ENCODE measurements at places on chromosomes 5 and 9.
A peak's percentile ranks its signal among the peaks of the same experiment; 100 is the strongest.

DNA sequence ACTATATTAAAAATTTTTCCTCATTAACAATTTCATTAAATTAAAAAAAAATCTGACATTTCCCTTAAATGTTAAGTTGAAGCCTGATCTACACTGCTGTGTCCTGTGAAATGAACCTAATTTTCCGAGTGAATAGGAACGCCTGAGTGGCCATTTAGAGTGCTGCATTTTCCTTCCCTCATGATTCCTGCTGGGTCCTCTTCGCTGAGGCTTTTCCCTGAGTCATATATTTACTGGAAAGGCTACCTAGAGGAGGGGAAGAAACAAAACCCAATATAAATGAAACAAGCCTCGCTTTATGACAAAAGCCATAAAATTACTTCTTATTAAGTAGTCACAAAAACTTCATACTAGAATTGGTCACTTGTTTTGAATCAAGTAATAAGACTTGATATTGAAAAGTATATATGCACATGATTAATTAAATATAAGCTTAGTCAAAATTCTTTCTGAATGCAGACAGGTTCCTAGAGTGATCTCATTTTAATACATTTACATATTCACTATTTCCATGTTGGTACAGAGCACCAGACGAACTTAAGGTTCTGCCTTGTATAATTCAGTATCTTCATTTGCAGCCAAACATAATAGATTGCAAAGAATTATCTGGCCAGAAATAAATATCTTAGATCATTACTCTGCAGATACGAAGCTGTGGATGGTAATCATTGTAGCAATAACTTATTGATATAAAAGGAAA is 6.3 kb upstream of the ISCA1 start:
- no peak for DNase-seq

DNA sequence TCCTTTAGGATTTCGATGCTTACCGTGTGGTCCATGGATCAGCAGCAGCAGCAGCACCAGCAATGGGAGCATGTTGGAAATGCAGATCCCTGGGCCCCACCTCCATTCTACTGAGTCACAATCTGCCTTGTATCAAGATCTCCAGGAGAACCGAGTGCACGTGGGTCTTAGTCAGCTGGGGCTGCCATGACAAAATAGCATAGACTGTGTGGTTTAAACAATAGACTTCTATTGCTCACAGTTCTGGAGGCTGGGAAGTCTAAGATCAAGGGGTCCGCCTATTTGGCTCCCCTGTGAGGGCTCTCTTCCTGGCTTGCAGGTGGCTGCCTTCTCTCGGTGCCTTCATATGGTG is 1.3 kb upstream of the PROP1 start:
- DNase-seq, result no peak

DNA sequence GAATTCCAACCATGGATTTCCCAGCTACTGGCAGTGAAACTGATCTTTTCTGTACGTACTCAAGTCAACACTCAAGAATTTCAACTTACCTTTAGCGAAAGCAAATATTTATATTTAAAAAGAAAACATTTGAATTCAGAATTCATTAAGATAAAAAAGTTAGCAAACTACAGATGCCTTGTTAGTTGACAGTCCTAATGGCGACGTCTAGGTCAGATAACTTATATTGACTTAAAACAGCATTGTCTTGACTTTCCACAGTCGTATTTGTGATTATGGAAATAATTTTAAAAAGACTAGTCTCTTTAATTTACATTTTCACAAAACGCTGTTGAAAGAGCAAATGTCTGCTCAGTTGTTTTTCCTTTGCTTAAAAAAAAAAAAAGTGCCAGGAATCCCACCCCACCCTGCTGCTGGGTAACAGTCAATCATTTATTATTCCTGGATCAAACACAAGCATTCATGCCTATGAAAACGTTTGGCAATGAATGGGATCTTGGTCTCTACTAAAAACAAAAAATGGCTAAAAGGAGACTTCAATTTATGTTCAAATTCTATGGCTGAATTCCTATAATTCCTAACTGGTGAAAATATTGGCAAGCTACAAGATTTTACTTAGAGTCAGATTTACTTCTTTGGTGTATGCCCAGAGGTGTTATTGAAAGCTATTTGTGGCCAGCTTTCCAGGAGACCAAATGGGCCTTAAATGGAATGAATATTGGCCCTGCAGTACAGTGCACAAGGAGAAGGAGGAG is 22.0 kb downstream of the OR2S2 start:
- peak; percentile 91 for DNase-seq

DNA sequence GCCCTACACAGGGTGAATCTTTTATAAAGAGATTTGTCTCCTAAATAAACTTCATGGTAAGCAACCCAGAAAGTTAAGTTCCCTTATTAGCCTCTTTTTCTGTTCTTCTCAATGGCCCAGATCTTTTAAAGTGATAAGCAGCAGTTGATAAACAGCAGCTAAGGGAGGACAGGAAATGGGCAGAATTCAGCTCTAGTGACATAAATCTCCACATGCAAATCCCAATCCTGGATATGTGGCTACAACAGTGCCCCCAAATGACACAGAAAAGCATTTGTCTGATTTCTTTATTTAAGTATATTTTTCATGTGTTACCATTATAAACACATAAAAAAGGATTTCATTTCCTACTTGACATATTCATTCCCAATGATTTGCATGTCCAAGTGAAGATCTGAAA is 199.0 kb downstream of the DTWD2 start:
- peak; percentile 17 for DNase-seq

- DNase-seq, result peak; percentile 18
Measured at GRCh38 chr5:67033880-67034651, 162.5 kb downstream of the CD180 start.

GRCh38 chr5:123087173-123088030 is 1.6 kb upstream of the PRDM6 start:
- DNase-seq, result no peak

- DNase-seq, result no peak
Measured at GRCh38 chr9:94936419-94936818, 209.9 kb downstream of the AOPEP start.

- DNase-seq, result no peak
Measured at GRCh38 chr5:144436007-144436406, 265.3 kb downstream of the KCTD16 start.

- DNase-seq, result peak; percentile 79
Measured at GRCh38 chr9:132857031-132857430, 21.1 kb downstream of the AK8 start.

GRCh38 chr5:73266176-73266738 is 93.3 kb downstream of the TMEM174 start:
- DNase-seq, result no peak

GRCh38 chr9:78239506-78239905 is 3.6 kb downstream of the CEP78 start:
- peak; percentile 6 for DNase-seq

DNA sequence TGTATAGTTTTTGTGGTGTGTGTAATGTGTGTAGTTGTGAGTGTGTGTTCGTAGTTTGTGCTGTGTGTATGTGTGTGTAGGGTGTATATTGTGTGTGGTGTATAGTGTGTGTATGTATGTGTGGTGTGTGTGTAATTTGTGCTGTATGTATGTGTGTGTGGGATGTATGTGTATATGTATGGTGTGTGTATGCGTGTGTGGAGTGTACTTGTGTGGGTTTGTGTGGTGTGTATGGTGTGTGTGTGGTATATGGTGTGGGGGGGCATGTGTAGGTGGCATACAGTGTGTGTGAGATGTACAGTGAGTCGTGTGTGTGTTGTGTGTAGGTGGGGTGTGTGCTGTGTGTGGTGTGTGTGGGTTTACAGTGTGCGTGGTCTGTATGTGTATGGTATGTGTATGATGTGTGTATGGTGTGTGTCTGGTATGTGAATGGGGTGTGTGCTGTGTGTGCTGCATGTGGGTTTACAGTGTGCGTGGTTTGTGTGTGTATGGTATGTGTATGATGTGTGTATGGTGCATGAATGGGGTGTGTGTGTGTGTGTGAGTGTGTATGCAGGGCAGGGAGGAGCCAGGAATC is 125.2 kb downstream of the GADD45G start:
- no peak for DNase-seq

- no peak for DNase-seq
Measured at GRCh38 chr9:98885575-98886295, 58.0 kb upstream of the COL15A1 start.

GRCh38 chr5:115480900-115481299 is 63.7 kb downstream of the FEM1C start:
- DNase-seq, result no peak

GRCh38 chr5:150847334-150847695 is 994 bp downstream of the IRGM start:
- DNase-seq, result no peak

DNA sequence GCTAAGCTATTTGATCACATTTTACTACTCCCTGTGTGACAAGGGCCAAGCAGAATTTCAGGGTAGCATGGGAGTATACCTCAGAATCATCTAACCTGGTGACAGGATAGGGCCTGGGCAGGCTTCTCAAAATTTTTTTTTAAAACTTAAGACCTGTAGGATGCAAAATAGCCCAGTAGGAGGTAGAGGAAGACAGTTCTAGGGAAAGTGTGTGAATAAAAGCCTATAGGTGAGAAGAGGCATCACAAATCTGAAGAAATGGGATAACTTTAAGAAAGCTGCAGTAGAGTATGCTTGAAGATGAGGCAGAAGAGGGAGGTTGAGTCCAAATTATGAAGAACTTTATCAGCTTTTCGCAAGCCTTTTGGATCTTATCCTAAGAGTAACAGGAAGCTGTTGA is 32.3 kb downstream of the CNTRL start:
- DNase-seq, result no peak

DNA sequence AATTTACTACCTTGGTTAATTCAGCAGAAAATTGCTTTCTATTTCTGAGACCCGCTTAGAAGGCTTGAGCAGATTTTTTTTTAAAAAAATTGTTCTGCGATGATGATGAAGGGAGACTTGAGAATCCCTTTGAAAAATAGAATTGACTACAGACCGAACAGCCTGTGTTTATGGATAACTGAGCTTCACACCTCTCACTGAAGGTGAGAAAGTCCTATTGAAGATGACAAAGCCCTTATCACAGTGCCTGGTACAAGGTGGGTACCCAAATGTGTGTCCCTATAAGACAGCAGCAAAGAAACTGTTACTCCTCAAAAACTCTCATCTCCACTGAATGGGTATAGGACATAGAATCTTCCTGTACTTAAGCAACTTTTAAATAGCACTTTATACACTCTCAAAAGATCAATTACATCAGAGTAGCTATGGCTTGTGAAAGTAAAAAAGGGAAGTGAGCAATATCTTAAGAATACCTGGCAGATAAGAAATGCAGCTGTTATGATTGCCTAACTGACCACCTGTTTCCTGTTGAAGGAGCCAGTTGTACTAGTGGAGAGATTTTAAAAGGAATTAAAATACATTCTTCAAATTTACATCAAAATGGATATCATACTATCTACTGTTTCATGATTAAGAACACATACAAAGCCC is 419.7 kb downstream of the CHSY3 start:
- peak; percentile 11 for DNase-seq

- no peak for DNase-seq
Measured at GRCh38 chr5:155679530-155679929, 647.4 kb upstream of the SGCD start.

GRCh38 chr9:4491626-4491975 is 1.3 kb downstream of the SLC1A1 start:
- DNase-seq, result no peak

GRCh38 chr5:3729631-3730030 is 134.0 kb downstream of the IRX1 start:
- DNase-seq, result no peak

- DNase-seq, result peak; percentile 52
Measured at GRCh38 chr5:147822686-147823491, 8.6 kb downstream of the SPINK1 start.

DNA sequence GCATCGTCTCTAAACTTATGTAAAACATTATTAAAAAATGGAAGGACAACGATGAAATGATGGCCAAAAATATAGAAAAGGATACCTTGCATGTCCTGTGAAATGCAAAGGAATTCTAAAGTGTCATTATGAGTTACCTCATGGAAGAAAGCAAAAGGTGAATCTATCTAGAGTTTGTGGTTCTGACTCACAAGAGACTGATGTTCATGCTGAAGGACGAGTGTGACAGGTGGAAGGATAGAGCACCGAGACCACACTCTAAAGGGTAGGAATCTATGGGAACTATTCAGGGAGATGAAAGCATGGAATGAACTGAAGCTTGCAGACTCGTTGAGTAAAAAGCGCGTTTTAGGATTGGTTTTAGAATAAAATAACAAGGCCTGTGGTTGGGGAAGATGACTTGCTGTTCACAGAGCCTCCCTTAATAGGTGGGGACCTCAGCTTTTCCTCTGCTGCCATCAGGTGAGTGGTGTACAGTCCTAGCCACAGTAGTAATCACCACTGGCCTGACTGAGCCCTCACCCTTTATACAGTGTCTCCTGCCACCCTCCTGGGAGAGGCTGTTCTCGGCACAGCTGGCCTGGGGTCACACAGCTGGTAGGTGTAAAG is 11.2 kb downstream of the TENT4A start:
- no peak for DNase-seq

DNA sequence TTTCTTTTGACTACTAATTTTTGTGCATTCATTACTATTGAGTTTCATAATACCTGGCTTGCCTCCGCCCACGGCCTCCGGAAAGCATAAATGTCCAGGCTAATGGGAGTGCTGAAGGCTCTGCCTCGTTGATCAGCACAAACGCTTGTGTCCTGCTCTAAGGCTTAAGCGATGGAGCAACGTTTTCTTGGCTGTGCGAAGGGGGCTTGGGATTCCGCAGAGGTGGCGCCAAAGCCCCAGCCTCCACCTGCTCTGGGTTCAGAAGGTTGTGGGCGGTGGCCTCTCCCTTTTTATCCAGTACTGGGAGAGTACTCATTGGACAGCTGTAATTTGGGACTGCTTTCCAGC is 19.7 kb downstream of the ANXA2R start:
- DNase-seq, result no peak

DNA sequence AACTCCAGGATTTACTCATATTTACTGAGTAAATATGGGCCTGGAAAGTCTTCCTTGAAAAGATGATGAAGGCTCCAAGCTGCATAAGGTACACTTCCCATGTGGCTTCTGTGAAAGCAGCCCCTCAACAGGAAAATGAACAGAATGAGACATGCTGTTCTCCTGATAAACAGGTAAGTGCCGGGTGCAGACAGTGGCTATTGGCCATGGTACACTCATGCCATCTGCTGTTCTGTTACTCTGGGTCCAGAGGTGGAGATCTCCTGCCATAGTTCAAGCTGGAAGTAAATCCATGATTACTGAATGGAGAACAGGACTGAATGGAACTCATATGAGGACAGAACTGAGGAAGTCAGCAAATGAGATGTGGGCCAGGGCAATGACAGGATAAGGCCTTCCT is 103.6 kb downstream of the SLIT3 start:
- DNase-seq, result no peak

DNA sequence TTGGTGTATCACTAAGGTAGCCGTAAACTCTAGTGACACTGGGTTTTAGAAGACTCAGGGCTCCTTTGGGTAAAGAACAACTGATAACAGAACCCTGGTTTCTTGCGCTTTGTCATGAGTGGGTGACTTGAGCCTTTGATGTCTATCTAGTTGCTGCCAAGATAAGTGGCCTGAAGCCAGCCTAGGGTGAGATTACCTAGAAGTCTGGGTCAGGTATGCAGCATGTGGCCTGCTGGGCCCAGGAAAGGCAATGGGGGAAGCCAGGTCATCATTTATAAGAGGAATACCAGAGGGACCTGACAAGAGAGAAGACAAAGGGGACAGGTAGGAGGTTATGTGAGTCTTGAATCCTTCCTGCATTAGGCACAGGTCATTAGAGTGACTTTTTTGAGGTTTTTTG is 23.2 kb upstream of the GARNL3 start:
- no peak for DNase-seq
